ENCODE measurements at places on chromosomes 5 and 9. TPM values are rescaled to one million over a fixed set of nuclear protein-coding genes. Genes with fewer than 3 reads are reported as not detected.

PCDHB2 gene
- total RNA-seq, result 4.1 TPM

TMEM215 gene
- total RNA-seq, result 0.03 TPM

KIF4B gene
- total RNA-seq, result not detected

PIP5K1B gene
- not detected for total RNA-seq

OR1B1 gene
- not detected for total RNA-seq

LCN1 gene
- total RNA-seq, result not detected

FAM163B gene
- not detected for total RNA-seq

SMIM32 gene
- not detected for total RNA-seq

GDNF gene
- not detected for total RNA-seq

TSSK1B gene
- not detected for total RNA-seq

PITX1 gene
- 31.0 TPM for total RNA-seq

ALDH7A1 gene
- total RNA-seq, result 76.3 TPM

FAM78A gene
- total RNA-seq, result 0.26 TPM

TPRN gene
- total RNA-seq, result 10.6 TPM

FOXE1 gene
- 4.0 TPM for total RNA-seq
